ENCODE measurements at places on chromosomes 7 and 10.

DNA sequence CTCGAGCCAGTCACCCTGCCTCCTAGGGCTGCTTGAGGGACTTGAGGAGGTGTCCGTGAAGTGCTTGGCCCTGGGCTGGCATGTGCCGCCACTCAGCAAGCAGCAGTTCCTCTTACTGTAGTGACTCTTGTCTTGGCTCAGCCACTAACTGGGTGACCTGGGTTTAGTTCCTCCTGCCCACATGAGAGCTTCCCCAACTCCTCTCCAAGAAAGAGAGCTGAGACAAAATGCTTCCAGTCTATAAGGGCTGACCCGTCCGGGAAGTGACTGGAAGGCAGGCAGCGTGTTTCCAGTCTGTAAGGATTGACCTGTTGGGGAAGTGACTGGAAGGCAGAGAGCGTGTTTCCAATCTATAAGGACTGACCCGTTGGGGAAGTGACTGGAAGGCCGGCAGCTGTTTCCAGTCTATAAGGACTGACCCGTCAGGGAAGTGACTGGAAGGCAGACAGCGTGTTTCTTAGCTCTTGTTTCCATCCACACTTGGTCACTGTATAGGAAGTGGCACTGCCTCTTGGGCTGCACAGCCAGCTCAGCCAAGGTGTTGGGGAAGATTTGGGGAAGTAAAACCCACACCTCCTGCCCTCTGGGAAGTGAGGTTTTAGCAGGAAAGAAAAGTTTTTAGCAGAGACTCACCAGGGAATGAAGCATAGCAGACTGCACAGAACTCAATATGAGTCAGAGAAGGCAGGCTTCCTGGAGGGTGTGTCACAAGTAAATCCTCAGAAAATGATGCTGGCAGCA is 53.3 kb upstream of the PPIF start:
- no peak for DNase-seq

DNA sequence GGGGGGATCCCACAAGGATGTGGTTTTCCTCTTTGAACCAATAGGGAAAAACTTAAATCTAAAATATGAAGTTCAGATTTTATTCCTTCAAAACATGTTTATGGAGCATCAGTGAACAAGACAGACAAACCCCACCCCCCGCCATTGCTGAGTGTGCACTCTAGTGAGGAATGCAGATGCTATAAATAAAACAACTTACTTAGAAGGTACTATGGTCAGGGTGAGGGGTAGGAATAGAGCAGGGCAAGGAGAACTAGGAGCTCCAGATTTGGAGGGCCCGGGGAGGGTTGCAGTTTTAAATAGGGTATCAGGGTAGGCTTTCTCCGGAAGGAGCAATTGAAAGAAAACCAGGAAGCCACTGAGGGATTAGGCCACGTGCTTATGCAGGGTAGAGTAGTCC is 47.9 kb downstream of the CELF2 start:
- DNase-seq = no peak

DNA sequence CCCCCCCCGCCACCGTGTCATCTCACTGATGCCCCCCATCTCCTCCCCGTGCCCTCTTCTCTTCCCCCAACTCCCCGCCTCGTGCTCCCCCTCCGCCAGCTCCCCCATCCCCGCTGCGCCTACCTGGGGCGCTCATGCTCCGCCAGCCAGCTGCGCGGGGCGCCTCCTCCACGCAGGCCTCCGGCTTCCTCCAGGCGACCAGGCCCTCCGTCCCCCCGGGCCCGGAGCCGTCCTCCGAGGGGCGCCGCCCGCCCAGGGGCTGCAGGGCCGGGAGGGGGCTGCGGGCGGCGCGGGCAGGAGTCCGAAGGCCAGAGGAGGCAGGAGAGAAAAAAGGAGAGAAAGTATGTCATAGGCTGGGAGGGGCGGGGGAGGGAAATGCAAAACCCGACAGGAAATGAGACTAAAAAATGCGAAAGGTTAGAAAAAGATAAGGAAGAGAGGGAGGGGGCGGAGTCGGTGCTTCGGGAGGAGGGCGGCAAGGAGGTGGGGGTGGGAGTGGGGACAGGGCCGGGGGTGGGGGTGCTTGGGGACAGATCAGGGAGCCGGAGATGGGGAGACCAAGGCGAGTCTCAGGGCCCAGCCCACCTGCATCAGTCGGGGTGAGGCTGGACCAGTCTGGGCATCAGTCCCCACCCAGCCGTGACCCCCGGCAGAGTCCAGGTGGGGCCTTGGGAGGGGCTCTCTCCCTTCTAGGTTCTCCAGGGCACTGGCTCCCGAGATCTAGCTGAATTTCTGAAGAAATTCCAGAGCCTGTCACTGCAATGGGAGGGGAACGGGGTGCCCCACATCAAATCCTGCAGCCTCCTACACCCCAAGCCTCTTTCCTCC is at the start of gene CARD11:
Gene CARD11 (minus strand): TSS at position 324 of the 828 bp plus-strand sequence. CDS start 85,361 bp downstream, outside the sequence.
- DNase-seq = no peak

DNA sequence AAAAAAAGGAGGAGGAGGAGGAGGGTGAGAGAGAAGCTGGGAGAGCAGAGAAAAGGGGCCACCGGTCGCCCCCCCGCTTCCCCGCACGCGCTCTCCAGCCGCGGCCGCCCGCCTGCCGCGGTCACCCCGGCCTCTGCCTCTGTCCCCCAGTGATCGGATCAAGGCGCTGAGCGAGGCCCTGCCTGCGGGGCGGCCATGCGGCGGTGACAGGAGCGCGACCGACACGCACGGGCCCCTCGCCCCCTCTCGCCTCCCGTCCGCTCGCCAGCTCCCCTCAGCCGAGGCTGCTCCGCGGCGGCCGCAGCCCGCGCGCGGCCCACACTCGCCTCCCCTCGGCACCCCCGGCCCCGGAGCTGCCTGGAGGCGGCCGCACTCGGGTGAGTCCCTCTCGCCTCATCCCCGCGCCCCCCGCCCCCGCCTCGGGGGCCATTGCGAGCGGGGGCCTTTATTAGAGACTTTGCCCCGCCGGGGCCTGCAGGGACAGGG is at the start of gene GTF2I:
Gene GTF2I (plus strand): TSS at position 27 of the 486 bp plus-strand sequence. CDS start 31,411 bp downstream, outside the sequence.
- DNase-seq = no peak

Data from NCI-H2171 treated with DMSO at 0.1 percent for 48 hours (cell line).